ENCODE measurements at places on chromosomes 16 and 17. TPM values are rescaled to one million over a fixed set of nuclear protein-coding genes. Genes with fewer than 3 reads are reported as not detected.

The MLLT6 gene
- total RNA-seq, result 112 TPM

The NOD2 gene
- 0.87 TPM for total RNA-seq

The SLC16A6 gene
- 0.47 TPM for total RNA-seq

The FBXW10 gene
- total RNA-seq, result not detected

The NTN1 gene
- 61.8 TPM for total RNA-seq

The TTYH2 gene
- 9.1 TPM for total RNA-seq

The C16orf92 gene
- total RNA-seq, result not detected

The TUBB3 gene
- 7.5 TPM for total RNA-seq

The CA7 gene
- 131 TPM for total RNA-seq

The CD7 gene
- 12.3 TPM for total RNA-seq

The PLA2G10 gene
- 20.9 TPM for total RNA-seq

The PMFBP1 gene
- 9.7 TPM for total RNA-seq

The GLP2R gene
- 28.2 TPM for total RNA-seq

All from mucosa of descending colon (tissue), 3 donors.